ENCODE measurements at places on chromosomes 13 and 19. TPM values are rescaled to one million over a fixed set of nuclear protein-coding genes. Genes with fewer than 3 reads are reported as not detected.

DNA sequence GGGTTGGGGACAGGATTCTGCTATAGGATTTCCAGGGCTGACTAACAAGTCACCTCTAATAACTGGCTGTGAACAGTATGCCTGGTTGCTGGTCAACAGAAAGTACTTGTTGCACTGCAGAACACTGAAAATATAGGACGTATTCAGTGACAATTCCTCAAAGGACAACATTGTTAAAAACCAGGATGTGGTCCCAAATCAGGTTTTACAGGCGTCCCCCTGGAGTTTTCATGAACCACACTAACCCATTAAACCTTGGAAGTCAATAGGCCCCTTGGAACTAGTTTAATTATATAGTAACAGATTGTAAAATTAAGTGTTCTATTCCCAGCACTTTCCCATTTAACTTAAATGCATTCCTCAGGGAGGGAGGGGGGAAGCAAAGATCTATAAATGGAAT lies 495.4 kb downstream of the TBC1D4 start:
- DNase-seq = no peak

DNA sequence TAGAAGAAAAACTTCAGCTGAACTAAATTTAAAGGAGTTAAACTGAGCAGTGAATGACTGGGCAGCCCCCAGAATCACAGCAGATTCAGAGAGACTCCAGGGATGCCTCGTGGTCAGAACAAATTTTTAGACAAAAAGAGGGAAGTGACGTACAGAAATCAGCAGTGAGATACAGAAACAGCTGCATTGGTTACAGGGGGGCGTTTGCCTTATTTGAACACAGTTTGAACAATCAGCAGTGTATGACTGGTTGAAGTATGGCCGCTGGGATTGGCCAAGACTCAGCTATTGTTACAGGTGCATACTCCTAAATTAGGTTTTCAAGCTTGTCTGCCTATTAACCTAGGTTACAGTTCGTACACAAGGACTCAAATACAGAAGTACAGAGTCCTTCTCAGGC lies 2.2 kb upstream of the SPRYD7 start:
- DNase-seq = no peak

GRCh38 chr13:72431981-72432682 lies 295.3 kb downstream of the MZT1 start:
- DNase-seq = no peak

DNA sequence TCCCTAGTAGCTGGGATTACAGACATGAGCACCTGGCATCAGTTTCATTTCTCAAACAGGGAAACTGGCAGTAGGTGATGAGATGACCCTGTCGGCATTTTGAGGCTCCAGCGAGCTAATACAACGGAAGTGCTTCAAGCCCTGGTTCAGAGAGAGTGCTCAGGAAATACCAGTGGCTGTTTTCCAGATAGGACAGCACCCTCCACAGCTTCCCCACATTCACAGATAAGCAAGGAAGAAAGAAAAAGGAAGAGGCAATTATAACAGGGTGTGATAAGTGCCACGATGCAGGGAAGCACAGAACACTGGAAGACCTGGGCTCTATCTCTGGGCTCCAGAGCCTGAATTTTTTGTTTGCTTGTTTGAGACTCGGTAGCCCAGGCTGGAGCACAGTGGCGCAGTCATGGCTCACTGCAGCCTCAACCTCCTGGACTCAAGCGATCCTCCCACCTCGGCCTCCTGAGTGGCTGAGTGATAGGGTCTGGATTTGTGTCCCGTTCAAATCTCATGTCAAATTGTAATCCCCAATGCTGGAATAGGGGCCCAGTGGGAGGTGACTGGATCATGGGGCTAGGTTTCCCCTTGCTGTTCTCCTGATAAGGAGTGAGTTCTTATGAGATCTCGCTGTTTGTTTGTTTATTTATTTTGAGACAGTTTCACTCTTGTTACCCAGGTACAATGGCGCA lies 43.5 kb downstream of the PIN1 start:
- DNase-seq = peak; percentile 21

GRCh38 chr13:70255406-70255991 lies 147.2 kb upstream of the KLHL1 start:
- no peak for DNase-seq

DNA sequence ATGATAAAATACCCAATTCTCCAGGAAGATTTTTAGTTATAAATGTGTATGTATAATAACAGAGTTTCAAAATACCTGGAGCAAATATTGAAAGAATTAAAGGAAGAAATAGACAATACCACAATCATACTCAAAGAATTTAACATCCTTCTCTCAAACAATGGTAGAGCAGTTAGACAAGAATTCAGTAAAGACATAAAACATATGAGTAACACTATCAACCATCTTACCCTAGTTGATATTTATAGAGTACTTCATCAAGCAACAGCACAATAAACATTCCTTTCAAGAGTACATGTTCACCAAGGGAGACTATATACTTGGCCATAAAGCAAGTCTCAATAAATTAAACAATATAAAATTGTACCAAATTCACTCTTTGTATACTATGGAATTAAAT lies 108.4 kb downstream of the DLEU7 start:
- no peak for DNase-seq

- no peak for DNase-seq
These were observed 22.8 kb upstream of the ZBTB7A start for GRCh38 chr19:4089400-4089908.

DNA sequence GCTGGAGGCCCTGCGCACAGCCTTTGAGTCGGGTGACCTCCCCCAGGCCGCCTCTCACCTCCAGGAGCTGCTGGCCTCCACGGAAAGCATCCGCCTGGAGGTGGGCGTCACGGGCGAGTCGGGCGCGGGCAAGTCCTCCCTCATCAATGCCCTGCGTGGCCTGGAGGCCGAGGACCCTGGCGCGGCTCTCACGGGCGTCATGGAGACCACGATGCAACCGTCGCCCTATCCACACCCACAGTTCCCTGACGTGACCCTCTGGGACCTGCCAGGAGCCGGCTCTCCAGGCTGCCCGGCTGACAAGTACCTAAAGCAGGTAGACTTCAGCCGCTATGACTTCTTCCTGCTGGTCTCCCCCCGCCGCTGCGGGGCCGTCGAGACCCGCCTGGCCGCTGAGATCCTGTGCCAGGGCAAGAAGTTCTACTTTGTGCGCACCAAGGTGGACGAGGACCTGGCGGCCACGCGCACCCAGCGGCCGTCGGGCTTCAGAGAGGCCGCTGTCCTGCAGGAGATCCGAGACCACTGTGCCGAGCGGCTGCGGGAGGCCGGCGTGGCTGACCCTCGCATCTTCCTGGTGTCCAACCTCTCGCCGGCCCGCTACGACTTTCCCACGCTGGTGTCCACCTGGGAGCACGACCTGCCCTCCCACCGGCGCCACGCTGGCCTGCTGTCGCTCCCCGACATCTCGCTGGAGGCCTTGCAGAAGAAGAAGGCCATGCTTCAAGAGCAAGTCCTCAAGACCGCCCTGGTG lies 2.9 kb downstream of the IRGC start:
- DNase-seq = no peak

DNA sequence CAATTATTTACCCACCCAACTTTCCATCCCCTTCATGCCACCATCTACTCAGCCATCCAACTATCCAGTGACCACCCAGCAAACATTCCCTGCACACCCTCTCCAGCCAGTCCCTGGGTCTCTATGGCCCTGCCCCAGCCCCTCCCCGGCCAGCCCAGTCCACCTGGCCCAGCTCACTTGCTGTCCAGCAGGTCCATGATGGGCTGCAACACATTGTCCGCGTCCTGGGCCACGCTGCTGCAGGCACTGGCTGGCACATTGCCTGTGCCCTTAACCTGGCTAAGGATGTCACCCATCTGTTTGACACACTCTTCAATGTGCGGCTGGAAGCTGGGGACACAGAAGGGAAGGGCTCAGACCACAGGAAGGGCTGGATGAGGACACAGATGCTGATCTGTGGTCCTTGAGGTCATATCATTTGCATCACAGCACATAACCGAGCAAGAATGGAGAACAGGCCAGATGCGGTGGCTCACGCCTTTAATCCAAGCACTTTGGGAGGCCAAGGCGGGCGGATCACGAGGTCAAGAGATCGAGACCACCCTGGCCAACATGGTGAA lies 61.6 kb downstream of the UNC13A start:
- DNase-seq = no peak

- DNase-seq = no peak
These were observed 240.0 kb upstream of the SGCG start for GRCh38 chr13:22940736-22941135.

DNA sequence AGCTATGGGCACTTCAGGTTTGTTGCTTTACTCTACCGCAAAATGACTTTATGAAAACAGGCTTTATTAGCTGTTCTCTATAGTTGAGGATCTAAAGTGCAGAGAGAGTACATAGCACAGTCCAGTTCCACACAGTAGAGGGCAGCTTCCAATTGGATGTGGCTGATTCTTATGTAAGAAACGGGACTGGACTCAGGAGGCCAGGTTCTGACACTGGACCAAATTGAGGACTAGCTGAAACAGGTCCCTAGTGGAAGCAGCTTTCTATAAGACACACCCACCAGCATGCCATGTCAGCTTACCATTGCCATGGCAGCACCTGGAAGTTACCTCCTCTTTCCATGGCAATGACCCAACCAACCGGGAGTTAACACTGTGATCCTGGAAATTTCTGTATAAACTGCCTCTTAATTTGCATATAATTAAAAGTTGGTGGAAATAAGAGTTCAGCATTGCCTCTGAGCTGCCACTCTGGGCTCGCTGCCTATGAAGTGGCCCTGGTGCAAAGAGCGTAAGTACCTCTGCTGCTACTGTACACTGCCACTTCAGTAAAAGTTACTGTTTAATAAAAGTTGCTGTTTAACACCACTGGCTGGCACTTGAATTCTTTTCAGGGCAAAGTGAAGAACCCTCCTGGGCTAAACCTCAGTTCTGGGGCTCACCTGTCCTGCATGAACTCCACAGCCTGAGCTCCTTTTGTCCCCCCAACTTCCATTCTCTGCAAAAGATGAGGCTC lies 211.9 kb upstream of the SLC10A2 start:
- no peak for DNase-seq

DNA sequence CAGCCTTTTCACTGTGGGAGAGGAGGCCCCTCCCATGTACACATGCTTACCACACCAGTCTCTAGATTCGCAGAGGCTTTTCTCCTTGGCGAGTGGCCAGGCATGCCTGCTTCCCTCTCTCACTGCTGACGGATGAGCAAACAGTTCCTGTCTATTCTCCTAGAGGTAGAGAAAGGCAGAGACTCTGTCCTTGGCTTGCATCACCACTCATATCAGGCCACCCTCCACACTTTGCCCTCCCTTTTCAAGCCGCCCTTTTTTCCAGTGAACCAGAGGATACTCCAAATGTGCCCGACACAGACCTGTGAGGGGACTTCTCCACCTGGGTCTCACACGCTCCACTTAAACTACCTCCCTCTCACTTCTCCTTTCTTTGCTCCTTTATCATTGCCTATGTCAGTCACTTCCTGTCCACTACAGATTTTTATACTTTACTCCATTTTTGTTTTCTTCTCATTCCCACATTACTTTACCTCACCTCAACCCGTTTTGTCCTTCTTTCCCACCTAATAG lies 284.6 kb downstream of the DNAJC15 start:
- DNase-seq = peak; percentile 39

- DNase-seq = no peak
These were observed 2.5 kb upstream of the CACNG8 start for GRCh38 chr19:53960187-53960586.

ZNF763 gene
- not detected for total RNA-seq

GSX1 gene
- not detected for total RNA-seq

AP1M1 gene
- total RNA-seq = 138 TPM

PSG5 gene
- 0.21 TPM for total RNA-seq

RETN gene
- not detected for total RNA-seq

PPP1R15A gene
- 49.4 TPM for total RNA-seq

All from HT1080 (cell line).